ENCODE measurements at places on chromosomes 5 and 9.

DNA sequence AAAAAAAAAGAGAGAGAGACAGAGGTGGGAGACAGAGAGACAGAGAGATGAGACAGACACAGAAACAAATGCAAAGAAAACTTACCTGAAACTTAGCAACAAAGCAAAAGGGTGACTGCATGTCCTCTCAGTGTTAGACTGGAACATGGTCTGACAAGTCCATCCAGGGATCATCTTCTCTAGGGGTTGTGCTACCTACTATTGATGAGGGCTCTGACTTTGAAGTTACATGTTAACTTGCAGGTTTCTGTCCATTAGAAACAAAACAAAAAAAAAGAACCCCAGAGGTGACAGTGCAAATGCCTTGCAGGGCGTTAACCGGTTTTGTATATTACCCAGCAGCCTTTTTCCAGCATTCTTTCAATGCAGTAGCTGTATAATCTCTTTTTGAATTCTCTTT lies 13.6 kb upstream of the SPARC start:
- no peak for DNase-seq

DNA sequence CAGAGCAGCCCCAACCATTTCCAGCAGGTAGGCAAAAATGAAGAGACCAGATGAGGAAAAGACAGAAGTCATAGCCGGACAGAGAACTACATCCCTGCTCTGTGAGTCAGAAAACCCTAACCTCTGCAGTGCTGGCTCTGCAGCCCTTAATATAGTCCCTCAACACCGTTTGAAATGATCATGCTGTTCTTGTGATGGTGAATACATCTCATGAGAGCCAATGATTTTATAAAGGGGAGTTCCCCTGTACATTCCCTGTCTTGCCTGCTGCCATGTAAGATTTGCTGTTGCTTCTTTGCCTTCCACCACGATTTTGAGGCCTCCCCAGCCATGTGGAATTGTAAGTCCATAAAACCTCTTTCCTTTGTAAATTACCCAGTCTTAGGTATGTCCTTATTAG lies 216.8 kb upstream of the RFX3 start:
- no peak for DNase-seq

GRCh38 chr9:1337169-1337568 lies 287.0 kb downstream of the DMRT2 start:
- DNase-seq: no peak

- no peak for DNase-seq
Observed at GRCh38 chr9:81207651-81208050, 481.7 kb downstream of the TLE1 start.

DNA sequence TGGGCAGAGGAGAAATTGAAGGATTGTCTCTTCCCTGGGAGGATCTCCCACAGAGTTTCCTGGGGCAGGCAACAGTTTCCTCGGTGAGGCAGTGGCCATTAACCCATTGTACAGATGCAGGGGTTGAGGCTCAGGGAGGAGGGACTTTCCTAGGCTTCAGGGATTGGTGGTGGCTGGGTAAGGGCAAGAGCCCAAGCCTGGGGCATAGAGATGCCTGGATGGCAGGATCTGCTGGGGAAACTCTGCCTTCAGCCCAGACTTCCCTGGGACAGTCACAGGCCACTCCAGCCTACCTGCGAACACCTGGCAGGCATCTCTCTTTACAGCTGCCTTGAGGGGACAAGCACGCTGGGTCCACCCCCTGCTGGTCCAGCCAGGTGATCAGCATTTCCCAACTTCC lies 3.6 kb upstream of the CSF2 start:
- DNase-seq: no peak

- no peak for DNase-seq
Observed at GRCh38 chr5:73998489-73998888, 372.5 kb downstream of the ARHGEF28 start.

GRCh38 chr5:135576075-135576599 lies 2.7 kb downstream of the CXCL14 start:
- no peak for DNase-seq

GRCh38 chr9:99663856-99664255 lies 157.8 kb upstream of the NR4A3 start:
- no peak for DNase-seq

GRCh38 chr5:75824323-75824722 lies 107.1 kb upstream of the POC5 start:
- no peak for DNase-seq

- no peak for DNase-seq
Observed at GRCh38 chr5:161001604-161002003, 149.6 kb upstream of the ATP10B start.

DNA sequence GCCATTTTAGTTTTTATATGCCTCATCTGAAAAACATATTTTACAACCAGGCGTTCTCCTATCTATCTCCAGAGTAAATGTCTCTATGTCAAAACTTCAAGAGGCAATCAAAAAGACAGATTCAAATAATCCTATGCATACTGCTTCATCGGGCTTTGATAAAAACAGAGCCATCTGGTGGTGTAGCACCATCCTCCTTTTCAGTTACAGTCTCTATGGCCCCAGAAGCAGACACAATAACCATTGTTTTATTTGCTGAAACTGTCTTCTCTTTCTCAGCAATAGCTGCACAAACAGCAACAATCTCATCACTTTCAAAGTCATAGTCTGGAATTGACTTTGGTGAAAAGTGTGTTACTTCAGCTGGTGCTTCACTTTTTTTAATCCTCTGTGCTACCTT lies 36.3 kb downstream of the PTGER4 start:
- no peak for DNase-seq

DNA sequence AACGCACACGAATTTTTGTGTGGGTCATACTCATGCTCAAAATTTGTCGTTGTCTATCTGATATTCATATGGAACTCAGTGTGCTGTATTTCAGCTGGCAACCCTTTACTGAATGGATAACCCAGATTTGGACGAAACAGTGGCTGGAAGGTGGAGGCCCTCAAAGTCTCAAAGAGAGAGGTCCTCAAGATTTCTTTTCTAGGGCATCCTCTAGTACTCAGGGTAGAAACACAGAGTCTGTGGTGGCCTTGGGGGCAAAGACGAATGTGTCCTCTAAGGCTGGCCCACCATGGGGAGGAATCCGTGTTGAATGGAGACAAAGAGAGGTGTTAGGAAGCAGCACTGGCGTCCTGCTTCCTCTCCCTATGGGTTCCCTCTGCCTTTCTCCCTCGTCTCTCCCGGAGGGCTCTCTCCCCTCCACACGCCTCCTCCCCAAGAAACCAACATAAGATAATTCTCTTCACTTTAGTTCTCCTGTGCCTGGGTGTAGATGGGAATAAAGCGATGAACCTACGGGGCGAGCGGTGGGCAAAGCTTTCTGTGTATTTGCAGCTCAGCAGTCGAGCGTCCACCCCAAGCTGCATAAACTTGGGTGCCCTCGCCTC lies 333.7 kb downstream of the CWC27 start:
- DNase-seq: no peak

GRCh38 chr5:39561421-39561820 lies 136.6 kb upstream of the DAB2 start:
- DNase-seq: no peak

DNA sequence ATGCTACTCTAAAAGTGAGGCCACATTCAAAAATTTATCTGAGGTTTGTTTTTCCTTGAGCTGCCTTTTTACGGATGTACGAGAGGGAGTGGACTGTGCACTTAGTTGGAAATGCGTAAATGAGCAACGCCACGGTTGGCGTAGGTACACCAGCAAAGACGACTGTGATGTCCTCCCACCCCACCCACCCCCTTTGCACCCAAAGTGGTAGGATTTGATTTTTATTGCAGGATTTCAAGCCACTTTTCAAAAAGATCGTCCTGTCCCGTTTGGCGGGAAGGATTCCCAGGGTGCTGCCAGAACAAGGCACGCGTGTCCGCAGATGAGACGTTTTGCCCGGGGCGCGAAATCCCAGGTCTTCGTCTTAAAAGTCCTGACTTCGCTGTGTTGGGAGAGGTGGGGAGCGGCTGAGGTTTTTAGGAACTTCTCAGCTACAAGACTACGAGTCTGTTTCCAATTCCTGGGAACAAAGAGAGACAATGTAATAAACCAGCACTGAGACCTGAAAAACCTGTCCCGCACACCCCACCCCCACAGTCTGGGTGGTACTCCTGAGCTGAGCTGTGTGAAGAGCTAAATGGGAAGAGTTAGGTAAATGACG lies 1.0 kb upstream of the TLE1 start:
- DNase-seq: no peak

- DNase-seq: no peak
Observed at GRCh38 chr9:87854580-87854955, 28.1 kb upstream of the SPATA31E1 start.

DNA sequence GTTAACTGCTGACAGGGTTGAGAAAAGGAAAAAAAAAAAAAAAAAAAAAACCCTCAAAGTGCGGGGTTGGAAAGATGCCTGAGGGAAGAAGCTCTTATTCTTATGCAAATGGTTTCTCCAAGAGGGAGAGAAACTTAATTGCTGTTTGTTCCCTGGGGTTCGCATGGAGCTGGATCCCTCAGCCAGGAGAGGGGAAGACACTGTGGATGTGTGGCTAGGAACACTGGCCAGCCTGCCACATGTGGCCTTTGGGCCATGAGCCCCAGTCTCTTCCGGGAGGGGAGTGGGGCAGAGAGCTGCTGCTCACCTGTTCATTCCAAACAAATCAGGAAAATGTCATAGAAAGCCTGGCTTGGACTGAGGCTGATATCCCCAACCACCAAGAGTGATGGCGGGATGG lies 9.4 kb upstream of the SCGB3A2 start:
- no peak for DNase-seq

GRCh38 chr5:56494300-56494731 lies 261.2 kb upstream of the ANKRD55 start:
- no peak for DNase-seq

DNA sequence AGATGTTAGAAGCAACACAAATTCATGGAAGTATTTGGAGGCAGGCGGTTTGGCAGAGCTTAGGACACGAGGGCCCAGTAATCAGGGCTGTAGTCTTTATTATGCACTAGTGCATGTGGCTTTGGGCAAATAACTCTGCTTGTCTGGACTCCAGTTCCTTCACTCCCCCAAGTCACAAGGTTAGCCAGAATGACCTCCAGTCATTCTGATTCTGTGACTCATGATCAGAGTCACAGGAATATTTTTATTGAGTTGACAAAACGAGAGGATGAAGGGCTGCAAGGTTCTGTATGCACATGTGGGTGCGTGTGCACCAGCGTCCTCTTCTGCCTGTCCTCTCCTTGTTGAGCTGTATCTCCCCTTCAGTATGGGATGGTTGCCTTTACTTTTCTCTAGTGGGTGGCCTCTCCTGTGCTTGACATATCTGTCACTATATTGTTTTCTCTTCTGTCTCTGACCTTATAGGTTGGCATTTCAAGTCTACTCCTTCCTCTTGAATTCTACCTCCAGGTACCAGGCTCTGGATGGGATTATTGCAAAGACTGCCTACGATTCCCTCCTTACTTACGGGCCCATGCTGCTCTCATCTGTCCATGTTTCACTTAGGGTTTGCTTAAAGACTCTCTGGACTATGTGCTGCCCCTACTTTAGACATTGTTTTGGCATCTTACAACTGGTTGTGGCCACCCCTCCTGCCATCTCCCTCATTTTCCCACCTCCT lies 94.6 kb downstream of the KDM4C start:
- DNase-seq: no peak

GRCh38 chr5:6483880-6484382 lies 35.3 kb downstream of the UBE2QL1 start:
- no peak for DNase-seq

DNA sequence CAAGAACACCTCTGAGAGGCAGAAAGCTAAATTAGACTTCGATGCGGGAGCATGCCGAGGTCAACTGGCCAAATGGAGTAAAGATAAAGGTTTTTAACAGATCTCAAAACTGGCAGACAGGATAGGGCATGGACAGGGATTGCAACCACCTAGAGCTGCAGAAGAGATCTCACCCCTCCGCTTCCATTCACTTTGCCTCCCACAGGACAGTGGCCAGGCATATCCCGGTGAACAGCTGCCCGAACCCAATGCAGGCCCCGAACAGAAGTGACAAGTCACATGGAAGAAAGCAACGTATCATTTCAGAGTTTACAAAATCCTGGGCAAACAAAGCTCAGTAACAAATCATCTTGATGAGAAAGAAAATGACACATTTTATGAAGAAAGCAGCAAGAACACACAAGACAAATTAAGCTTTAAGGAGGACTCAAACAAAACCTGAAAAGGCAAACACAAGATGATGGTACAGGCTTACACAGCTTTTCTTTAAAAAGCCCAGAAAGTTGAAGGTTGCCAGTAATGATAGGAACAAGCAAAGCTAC lies 18.4 kb downstream of the RNF130 start:
- DNase-seq: no peak

- DNase-seq: no peak
Observed at GRCh38 chr9:10876333-10876732, 263.5 kb upstream of the PTPRD start.

- no peak for DNase-seq
Observed at GRCh38 chr5:123094919-123095797, 6.1 kb downstream of the PRDM6 start.

DNA sequence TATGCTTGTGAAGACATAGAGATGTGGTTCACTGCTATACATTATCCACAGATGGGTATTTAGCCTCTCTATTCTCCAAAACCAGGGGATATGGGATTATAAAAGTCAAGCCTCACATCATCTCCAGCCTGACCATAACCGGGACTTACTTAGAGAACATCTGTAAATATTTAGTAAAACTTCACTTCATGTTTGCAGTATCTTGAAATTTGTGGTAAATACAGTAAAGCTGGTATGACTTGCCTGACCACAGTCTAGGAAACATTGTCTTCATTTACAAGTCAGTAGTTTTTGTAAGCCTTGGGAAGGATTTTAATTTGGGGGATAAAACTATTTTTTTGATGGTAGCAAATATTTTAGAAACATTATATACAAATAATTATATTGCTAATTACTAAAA lies 64.2 kb downstream of the MAST4 start:
- DNase-seq: no peak

GRCh38 chr5:109307951-109308350 lies 101.8 kb downstream of the PJA2 start:
- no peak for DNase-seq

GRCh38 chr5:172129256-172129910 lies 58.6 kb downstream of the STK10 start:
- DNase-seq: no peak

DNA sequence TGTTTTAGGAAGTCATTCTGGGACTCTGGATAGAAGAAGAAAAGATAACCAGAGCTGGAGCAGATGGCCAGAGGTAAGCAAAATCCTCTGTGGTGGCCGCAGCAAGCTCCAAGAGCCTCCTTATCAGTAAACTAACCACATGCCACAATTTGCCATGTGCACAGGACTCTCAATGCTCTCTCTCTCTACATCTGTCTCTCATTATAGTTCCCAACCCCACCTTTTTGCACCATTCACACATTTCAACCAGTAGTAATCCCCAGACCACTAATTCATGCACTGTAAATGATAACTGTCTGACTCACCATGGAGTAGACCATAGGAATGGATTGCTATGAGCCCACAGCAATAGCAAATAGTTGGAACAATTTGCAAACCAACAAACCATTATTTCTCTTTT lies 526.1 kb downstream of the TLR4 start:
- no peak for DNase-seq

DNA sequence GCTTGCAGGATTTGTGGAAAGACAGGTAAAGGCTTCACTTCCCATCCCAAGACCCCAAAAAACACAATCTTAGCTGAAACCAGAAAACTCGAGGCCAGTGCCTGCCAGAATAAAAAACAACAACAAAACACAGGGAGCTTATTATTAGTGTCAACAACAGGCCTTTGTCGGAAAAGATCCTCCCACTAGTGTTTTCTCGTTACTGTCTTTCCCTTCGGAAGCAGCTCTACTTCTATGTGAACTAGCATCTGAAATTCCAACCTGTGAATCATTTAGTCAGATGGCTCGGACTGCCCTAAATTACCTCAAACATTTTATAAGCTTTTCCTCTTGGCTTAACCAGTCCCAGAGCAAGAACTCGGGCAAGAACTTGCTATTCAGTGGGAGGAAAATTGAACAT lies 122.2 kb upstream of the GNA14 start:
- no peak for DNase-seq

All from NCI-H1092 (cell line).